Kidney (tissue), 22 donors: ENCODE measurements at places on chromosomes 4 and X. TPM values are rescaled to one million over a fixed set of nuclear protein-coding genes. Genes with fewer than 3 reads are reported as not detected.

The TCEANC gene
- polyA plus RNA-seq: 2.6 TPM

The SUPT20HL2 gene
- polyA plus RNA-seq: not detected

The NHS gene
- polyA plus RNA-seq: 3.1 TPM

The BMP15 gene
- polyA plus RNA-seq: not detected

The S100G gene
- polyA plus RNA-seq: not detected

The ARHGAP24 gene
- polyA plus RNA-seq: 78.1 TPM

DNA sequence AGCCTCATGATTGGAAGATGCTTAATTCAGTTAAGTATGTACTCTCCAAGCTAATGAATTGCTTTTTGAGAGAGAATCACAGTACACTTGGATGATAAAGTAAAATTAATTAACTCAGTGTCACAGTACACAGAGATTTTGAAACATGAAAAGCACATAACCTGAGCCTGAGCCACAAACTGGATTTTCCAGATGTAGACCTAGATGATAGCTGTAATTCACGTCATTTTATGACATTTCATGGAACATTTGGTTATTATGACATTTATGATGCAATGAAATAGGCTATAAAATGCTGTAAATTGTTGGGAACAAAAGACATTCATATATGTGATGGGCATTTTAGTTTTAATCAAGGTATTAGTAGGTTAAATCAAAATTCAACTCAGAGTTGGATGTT lies 983.7 kb downstream of the STPG2 start:
- DNase-seq: no peak

- DNase-seq: no peak
Measured at GRCh38 chr4:182019148-182019652, 224.0 kb upstream of the TENM3 start.

DNA sequence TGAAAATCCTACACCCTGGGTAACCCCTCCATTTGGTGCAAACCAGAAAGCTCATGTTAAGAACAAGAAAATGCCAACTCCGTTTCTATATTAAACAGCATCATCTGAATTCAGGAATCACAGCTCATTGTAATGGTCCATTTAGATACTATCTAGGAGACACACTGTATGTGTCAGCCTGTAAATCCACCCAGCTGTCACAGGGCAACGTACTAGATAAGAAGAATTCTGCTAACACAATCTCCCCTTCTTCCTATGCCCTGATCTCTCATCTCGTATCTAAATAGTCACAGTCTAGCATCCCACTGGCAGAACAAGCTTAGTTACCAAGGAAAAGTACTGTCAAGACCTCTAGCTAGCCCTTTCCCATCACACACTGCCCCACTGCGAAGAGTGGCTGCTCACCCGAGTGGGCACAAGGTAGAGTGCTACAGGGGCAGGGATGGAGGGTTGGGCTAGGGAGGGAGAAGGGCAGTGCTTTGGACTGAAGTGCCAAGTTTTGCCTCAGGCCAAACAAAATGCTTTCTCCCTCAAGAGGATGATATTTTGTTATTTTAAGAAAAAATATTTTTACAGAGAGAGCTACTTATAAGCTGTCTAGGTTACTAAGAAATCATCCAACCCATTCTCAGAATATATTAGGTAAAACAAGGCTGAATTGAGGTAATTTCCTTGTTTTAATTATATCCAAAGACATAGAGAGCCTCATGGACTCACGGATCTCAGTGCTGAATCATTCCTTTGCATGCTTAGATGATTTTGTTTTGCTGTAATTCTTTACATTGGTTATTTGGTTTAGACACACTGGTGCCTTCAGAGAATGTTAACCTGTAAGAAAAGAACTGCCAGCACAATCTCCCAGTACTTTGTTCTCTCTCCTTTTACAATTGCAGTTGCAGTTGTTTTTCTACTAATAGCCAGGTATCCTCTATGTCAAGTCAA lies 196.6 kb downstream of the PRDM5 start:
- DNase-seq: no peak

- DNase-seq: no peak
Measured at GRCh38 chrX:126655061-126655460, 102.4 kb upstream of the DCAF12L1 start.

- no peak for DNase-seq
Measured at GRCh38 chr4:122458625-122459024, 2.1 kb upstream of the IL2 start.

- no peak for DNase-seq
Measured at GRCh38 chr4:53967986-53968385, 96.4 kb downstream of the CHIC2 start.

DNA sequence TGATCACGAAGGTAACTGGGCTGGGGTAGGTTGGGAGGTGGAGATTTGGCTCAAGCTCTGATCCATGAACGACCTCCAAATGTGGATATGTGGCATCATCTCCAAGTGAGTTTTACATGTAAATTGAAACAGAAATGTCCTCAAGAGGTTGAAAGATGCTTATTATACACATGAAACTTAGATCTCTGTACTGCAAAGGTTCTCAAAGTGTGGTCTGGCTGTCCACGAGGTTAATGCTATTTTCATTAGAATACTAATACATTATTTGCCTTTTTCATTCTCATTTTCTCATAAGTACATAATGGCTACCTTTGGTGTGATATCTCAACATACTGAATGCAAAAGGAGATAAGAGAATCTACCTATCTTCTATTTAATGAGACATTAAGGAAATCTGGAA lies 198.2 kb downstream of the RASL11B start:
- no peak for DNase-seq

DNA sequence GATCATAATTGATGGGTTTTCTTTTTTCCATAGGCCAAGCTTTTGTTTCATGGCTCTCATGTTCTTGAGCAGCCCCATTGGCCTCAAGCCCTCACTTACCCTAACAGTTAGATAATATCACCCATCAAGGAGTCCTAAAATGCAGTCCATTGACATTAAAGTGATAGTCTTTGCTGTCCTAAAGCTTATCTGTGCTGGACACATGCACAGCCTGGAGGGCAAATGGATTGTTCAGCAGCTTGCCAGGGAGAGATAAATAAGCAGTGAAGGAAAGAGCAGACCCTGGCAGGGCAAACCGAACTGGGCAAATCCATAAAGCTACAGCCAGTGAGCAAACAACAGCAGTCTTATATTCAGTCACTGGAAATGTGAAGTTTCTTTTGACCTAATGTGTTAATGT lies 199.6 kb upstream of the MID1 start:
- no peak for DNase-seq

GRCh38 chr4:99403380-99404184 lies 31.6 kb downstream of the ADH7 start:
- peak; percentile 73 for DNase-seq

- no peak for DNase-seq
Measured at GRCh38 chrX:45758738-45759397, 558.2 kb upstream of the DIPK2B start.

DNA sequence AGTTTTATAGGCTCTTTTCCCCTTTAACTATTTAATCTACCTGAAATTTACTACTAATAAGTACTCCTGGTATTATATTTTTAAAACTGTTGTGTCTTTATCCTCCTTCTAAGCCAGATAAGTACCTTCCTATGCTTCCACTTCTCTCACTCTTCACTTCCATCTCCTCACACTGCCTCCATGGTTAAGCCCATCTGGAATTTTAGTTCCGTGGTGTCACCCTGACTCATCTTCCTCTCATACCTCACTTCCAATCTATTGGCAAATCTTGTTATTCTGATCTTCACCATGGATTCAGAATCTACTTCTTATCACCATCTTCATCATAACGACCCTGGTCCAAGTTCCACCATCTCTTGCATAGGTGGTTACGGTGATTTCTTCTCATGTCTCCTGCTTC lies 32.7 kb upstream of the DAPP1 start:
- DNase-seq: no peak

DNA sequence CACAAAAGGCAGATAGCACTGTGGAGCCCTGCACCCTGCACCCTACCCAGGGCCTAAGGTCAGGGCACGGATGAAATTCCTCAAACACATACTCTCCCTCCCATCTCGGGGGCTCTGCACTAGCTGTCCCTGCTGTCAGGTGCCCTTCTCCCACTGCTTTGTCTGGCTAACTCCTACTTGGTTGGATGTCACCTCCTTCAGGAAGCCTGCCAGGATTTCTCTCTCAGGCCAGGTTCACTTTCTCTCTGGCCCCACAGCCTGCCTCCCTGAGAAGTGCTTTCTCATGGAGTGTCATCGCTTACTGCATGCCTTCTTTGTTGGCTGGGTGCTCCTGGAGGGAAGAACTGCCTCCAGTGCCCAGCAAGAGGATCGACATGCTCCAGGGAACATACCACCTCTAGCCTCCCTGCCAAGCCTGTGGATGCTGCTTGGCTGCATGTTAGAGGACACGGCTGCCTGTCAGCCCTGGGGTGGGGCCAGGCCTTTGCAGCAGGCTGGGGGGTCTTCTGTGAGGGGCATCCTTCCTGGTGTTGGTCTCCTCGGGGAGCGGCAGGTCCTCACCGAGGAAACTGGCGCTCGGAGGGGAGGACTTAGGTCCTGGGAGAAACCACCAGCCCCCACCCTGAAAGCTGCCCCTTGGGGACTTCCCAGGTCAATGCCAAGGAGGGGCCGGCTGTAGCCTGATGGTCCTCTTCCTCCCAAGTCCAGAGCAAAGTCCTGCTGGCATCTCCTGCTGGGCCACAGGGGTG lies 15.0 kb downstream of the ABLIM2 start:
- peak; percentile 47 for DNase-seq

- no peak for DNase-seq
Measured at GRCh38 chr4:145843639-145844038, 95.0 kb downstream of the ZNF827 start.

DNA sequence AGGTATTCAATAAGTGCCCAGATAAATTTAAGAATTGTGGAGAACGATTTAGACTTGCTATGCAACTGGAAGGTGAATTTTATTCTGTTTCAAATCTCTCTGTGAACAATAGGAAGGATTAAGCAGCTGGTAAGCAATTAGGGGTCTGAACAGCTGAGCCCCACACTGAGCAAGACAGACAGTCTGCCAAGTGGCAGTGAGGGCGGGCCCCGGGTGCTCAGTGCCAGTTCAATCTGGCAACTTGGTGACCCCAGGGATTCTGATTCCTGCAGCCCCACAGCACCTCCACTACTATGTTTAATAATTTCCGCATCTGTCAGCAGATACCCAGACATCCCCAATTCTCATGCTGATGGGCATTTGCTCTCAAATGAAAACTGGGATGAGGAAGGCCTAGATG lies 317.3 kb downstream of the PPP1R2C start:
- no peak for DNase-seq

- no peak for DNase-seq
Measured at GRCh38 chrX:19840899-19841648, 46.3 kb downstream of the SH3KBP1 start.

DNA sequence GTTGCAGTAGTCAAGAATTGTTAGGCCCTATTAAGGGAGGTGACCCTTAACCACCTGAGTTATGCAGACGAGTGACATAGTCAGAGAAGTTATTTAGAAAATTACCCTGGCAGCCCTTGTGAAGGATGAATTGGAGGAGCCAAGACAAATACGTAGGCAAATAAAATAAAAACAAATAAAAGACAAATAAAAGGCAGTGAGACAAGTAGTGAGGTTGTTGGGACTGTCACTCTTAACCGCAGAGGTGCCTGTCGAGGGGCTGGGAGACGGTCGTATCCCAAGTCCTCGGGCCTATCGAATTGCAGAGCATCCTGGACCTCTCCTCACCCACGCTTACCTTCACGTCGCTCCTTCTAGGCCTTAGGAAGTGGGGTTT lies 58.0 kb upstream of the ZC4H2 start:
- no peak for DNase-seq

DNA sequence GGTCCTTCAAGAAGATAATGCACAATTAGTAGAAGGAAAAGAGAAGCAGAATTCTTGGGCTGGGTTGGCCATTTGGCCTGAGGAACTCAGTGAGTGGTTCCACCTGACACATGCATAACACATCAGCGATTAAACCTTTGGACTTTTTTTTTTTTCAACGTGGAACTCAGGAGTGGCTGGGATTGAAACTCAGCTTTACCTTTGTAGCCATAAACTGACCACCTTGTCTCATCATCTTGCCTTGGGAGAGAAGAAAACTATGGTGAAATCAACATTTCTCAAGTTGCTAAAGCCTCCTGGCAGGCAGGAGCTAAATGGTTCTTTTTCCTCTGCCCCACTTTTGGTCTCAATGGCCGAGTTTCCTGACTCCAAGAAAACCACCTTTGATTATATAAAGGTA lies 16.3 kb downstream of the PTTG2 start:
- DNase-seq: no peak

- no peak for DNase-seq
Measured at GRCh38 chr4:98516441-98517217, 141.8 kb downstream of the TSPAN5 start.

GRCh38 chr4:102537269-102537668 lies 36.1 kb downstream of the NFKB1 start:
- no peak for DNase-seq

DNA sequence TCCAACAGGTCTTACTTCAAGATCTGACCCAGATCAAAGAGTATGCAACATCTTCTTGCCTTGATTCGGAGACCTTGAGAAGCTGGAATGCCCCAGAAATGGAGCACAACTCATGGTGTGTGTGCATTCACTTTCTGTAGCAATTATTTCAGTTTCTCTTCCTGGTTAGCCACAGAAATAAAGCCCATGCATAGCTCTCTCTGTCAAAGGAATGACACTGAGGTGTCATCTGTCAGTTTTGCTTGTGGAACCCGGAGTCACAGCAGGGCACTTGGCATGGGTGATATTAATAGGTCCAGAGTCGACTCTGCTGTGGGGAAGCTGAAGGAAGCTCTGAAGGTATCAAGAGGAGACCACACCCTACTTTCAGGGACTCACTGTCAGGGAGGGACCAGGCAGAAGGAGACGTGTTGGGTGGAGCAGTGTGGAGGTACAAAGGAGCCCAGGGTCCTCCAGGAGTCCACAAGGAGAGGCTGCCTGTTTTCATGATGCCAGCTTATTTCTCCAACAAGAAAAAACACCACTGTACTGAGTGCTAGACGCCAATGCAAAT lies 10.7 kb downstream of the CLNK start:
- no peak for DNase-seq

DNA sequence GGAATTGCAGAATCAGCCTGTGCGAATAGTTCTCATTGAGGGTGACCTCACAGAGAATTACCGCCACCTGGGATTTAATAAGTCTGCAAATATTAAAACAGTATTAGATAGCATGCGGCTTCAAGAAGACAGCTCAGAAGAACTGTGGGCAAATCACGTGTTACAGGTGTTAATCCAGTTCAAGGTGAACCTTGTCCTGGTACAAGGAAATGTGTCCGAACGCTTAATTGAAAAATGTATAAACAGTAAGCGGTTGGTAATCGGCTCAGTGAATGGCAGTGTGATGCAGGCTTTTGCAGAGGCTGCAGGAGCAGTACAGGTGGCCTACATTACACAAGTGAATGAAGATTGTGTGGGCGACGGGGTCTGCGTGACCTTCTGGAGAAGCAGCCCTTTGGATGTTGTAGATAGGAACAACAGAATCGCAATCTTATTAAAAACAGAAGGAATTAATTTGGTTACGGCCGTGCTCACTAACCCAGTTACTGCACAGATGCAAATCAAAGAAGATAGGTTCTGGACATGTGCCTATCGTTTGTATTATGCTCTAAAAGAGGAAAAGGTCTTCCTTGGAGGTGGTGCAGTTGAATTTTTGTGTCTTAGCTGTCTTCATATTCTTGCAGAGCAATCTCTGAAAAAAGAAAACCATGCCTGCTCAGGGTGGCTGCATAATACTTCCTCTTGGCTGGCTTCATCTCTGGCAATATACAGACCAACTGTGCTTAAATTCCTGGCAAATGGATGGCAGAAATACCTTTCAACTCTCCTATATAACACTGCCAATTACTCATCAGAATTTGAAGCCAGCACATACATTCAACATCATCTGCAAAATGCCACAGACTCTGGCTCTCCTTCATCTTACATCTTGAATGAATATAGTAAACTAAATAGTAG lies 10.7 kb downstream of the BBS12 start:
- no peak for DNase-seq
